ENCODE measurements at places on chromosomes 12 and 14.

- peak; percentile 22 for DNase-seq
Measured at GRCh38 chr12:28051516-28052354, 79.2 kb upstream of the PTHLH start.

DNA sequence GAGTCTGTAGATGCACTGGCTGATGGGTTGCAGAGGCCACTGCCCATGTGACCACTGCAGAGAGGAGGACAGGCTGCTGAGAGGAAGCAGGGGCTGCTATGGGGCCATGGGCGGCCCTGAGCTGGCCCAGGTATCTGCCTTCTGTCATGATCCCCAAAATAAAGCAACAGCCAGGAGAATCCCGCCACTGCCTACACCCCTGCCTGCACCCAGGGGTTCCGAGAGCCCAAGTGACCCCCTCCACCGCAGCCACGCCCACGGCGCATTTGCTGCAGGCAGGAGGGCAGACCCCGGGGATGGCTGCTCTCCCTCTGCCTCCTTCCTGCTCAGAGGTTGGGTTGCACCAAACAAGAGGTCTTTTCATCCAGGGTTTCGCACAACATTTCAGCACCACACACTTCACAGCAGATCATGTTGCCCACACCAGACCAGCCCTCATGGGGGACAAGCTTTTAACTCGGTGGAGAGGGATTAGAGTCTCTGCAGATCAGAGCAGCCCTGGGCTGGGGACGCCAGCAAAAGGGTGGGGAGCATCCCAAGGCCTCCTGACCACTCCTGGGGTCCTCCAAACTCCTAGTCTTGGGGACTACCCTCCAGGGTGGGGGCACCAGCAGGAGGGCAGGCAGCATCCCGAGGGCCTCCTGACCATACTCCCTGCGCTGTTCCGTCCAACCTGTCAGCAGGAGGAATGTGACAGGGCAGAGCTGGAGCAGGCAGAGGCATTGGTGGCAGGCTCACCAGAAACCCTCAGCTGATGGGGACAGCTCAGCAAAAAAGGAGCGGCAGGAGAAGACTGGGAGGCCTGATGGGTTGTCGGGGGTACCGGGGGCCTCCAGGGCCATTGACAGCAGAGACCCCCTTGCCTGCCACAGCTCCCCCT lies 14.1 kb downstream of the CCDC85C start:
- DNase-seq, result no peak

GRCh38 chr12:116577154-116577561 lies 18.0 kb downstream of the MAP1LC3B2 start:
- DNase-seq, result no peak

DNA sequence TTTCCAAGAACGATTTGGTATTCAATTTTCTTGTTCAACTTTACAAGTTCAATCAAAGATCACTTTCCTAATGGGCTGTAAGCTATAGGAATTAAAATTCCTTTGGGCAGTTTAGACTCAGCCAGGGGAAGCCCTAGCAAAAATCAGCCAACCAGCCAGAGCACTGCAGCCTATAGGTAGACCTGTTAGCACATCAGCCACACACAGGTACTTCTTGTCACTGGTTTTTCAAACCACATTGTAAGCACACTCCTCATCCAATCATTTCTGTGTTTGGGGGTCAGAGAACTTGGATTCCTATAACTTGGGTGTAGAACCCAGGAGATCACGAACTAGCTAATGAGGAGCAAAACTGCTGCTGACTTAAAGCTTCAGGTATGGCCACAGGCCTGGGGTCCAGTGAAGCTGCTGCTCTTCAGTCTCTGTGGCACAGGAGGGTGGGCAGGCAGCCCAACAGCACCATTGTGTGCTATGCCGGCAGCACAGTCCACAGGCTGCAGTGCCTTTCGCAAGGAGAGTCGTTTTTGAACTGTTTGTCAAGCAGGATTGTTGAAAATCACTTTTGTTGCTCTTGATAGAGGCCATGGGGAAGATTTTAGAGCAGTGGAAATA lies 87.3 kb upstream of the RFX4 start:
- no peak for DNase-seq

- no peak for DNase-seq
Measured at GRCh38 chr12:93447555-93448290, 6.0 kb upstream of the UBE2N start.

DNA sequence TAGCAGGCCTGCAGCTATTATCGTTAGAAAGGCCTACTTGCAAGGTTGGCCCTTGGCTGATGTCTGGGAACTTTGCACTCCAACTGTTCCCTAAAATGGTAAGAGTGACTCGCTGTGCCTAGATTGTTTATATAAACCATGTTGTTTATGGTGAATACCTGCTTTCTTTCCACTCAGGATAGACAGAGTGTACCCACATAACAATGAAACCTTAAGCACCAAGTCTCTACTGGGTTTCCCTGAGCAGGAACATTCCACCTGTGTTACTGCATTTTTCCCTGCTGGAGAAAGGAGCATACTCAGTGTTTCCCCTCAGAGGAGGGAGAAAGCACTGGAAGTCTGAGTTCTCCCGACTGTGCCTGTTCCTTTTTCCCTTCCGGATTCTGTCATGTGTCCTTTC lies 32.8 kb downstream of the ERP29 start:
- no peak for DNase-seq

GRCh38 chr12:32502693-32503502 lies 103.5 kb downstream of the FGD4 start:
- peak; percentile 79 for DNase-seq

- no peak for DNase-seq
Measured at GRCh38 chr12:62963486-62964041, 28.6 kb upstream of the PPM1H start.

DNA sequence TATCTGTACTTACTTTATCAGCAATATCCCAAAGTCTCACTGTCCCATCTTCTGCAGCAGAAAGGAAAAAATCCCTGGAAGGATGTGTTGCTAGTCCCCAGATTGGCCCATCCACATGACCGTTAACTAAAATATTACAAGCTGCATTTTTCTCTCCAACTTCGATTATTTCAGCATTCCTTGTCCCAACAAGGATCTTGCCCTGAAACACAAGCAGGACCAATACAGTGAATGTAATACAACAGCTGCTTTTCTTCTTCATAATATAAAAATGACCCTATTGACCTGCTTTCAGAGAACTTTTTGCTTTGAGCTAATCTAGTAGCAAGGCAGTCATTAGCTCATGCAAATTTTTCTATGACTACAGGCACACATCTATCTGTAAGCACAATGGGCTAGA lies 58.3 kb downstream of the ZC3H14 start:
- DNase-seq, result no peak

DNA sequence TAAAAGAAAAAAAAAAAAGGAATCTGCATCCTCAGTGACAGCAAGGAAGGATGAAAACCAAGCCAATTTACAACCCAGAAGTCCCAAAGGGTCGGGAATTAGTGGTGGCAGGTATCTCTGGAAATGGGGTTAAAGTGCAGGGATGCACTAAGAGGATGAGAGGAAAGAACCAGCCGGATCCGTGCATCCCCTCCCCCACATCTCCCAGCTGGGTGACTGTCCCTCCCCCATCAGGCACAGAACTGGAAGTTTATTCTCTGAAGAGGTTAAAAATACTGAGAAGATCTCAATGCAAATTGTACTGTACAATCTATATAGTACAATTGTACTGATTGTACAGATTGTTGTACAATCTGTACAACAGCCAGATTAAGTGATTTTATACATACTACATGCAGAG lies 15.4 kb downstream of the CLMN start:
- no peak for DNase-seq

- DNase-seq, result no peak
Measured at GRCh38 chr12:95321516-95322246, 104.1 kb downstream of the VEZT start.

DNA sequence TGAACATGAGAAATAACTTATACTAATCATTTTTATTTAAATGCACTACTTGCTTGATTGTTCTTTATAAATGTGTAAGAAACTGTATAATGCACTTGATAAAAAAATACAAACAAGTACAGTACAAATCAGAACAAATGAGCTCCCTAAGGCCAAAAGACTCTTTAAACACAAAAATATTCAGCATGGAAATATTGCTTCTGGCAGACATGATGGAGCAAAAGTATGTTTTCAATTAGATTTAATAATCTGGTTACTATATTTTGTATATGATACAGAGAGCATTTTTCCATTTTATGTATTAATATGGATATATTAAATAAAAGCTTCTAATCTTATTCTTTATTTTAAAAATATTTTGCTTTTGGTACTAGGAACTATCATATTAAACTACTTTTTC lies 800.2 kb upstream of the LRFN5 start:
- no peak for DNase-seq

DNA sequence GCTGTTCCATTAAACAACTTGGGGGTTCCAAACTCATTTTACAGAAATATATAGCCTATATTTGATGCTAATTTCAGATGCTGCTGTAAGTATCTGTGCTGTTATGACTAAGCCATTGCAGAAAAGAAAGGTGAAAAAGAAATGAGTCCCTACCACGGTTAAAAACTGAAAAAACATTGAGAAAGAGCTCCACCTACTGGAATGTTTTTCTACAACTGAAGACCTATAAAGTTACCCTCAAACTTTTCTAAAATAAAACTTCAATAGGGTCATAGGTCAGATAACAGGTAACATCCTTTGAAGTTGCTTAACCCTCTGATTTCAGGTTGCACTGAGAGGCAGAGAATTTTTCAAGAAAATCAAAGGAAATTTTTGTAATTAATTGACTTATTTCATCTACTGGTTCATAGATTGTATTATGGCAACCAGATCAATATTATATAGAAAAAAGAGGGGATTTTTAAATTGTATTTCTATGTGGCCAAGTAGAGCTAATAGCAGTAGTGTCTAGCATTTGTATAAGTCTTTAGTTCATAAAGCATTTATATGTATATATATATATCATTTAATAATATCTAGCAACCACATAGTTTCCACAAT lies 279.9 kb downstream of the RPS29 start:
- DNase-seq, result peak; percentile 93

- DNase-seq, result no peak
Measured at GRCh38 chr12:89173096-89173495, 179.2 kb downstream of the DUSP6 start.

- DNase-seq, result peak; percentile 87
Measured at GRCh38 chr12:52691076-52691840, 11.1 kb upstream of the KRT1 start.

DNA sequence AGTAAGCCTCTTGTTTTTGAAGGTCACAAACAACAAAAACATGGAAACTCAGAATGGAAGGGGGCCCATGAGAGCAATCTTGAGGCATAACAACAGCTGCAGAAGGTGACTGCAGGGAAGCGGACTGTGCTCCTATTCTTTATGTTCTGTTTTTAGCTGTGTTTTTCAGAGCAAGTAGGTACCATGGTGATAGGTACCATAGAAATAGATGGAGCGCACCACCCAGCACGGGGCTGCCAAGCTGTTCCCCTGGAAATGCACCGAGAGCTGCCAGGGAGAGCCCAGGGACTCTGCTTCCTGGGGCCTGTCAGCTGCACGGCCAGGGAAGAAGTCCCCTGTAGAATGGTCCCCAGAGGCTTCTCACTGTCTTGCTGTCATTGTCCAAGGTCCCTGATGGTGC lies 32.8 kb downstream of the DGLUCY start:
- no peak for DNase-seq

GRCh38 chr12:100656856-100657255 lies 83.4 kb downstream of the GAS2L3 start:
- DNase-seq, result no peak

GRCh38 chr12:1216560-1216959 lies 225.5 kb downstream of the ERC1 start:
- no peak for DNase-seq

GRCh38 chr14:68808696-68809480 lies 16.0 kb upstream of the ZFP36L1 start:
- no peak for DNase-seq

GRCh38 chr12:100279159-100279558 lies 12.2 kb downstream of the SCYL2 start:
- no peak for DNase-seq

- no peak for DNase-seq
Measured at GRCh38 chr12:61490526-61491498, 769.4 kb upstream of the USP15 start.

GRCh38 chr14:73339846-73340595 lies 102.7 kb downstream of the PAPLN start:
- DNase-seq, result no peak

DNA sequence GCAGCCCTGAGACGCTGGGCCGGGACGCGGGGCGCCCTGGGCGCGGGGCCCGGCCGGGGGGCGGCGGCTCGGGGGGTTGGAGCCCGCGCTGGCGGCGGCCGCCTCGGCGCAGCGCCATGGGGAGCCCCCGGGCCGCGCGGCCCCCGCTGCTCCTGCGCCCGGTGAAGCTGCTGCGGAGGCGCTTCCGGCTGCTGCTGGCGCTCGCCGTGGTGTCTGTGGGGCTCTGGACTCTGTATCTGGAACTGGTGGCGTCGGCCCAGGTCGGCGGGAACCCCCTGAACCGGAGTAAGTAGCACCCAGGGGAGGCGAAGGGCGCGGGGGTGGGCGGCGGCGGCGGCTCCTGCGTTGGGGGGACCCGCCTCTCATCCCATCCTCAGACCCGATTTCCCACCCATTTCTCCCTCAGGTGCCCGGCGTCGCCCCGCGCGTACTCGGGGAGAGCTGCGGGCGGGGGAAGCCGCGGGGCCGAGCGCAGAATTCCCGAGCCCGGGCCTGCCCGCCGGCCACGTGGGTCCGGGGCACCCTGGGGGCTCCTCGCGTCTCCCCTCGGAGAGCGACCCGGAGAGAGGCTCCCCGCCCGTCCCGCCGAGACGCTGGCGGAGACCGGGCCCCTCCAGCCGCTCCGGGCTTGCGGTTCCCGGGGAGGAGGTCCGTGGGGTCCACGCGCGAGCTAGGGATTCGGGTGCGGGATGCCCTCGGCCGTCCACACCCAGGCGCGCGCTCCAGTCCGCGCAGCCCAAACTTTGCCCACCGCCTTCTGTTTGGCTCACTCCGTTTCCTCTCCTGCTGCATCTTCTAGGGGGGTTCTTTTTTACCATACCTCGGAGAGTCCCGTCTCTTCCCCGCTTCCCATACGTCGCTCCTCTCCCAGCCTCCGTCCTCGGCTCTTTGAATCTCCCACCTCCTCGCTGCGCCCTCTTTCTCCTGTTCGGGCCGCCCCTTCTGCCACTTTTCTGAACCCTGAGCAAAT lies 807 bp downstream of the B4GALNT3 start:
- DNase-seq, result peak; percentile 42

- no peak for DNase-seq
Measured at GRCh38 chr12:83769151-83769550, 1082.4 kb downstream of the TMTC2 start.

DNA sequence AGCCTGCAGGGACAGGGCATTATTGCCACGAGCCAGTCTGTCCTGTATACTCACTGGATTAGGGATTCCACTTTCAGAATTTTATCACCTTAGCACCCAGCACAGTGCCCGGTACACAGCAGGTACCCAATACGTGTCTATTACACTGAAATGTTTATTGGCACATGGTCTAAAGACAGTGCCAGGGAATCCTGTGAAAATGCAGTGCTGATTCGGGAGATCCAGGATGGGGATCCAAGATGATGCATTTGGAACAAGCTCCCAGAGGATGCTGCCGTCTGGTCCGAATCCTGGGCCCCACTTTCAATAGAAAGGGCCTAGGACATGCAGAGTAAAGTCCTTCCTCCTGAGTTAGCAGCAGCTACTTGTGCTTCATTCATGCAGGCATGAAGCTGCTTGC lies 230.7 kb downstream of the CACNA1C start:
- no peak for DNase-seq

All from spinal cord (tissue), 10 donors.